ENCODE measurements at places on chromosomes 11 and 22. TPM values are rescaled to one million over a fixed set of nuclear protein-coding genes. Genes with fewer than 3 reads are reported as not detected.

Gene SCGB1D2
- not detected for total RNA-seq

Gene HBG1
- total RNA-seq, result not detected

Gene CDC42EP1
- not detected for total RNA-seq

GRCh38 chr11:85953491-85954143, 98.4 kb downstream of the CCDC83 start:
- no peaks in the 10 kb centered on the region for H3K27me3 ChIP-seq

DNA sequence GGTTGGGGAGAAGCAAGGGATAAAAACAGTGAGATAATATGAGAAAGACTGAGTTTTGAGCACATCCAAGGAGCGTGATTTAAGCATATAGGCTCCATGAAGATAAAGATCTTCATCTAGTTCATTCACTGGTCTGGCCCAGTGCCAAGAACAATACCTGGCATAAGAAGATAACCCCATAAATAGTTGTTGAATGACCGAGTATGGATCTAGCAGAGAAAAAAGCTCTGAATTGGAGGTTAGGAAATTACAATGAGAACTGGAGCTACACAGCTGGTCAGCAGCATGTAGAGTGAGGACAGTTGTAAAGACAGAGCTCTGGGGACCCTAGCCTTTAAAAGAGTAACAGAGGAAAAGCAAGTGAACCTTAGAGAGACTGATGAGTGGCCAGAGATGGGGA, 33.0 kb upstream of the PAK1 start:
- H3K27me3 ChIP-seq, result no peaks in the 10 kb centered on the region
- no peak for DNase-seq
- no peak overlapping the region for H3K4me3 ChIP-seq
- no peaks in the 10 kb centered on the region for H3K36me3 ChIP-seq
- no peak overlapping the region for H3K27ac ChIP-seq
- H3K4me1 ChIP-seq, result no peaks in the 10 kb centered on the region

- no peak overlapping the region for H3K4me3 ChIP-seq
- H3K4me1 ChIP-seq, result no peaks in the 10 kb centered on the region
- no peaks in the 10 kb centered on the region for H3K27me3 ChIP-seq
- DNase-seq, result no peak
Measured at GRCh38 chr11:114482114-114482513, 42.8 kb downstream of the REXO2 start.

DNA sequence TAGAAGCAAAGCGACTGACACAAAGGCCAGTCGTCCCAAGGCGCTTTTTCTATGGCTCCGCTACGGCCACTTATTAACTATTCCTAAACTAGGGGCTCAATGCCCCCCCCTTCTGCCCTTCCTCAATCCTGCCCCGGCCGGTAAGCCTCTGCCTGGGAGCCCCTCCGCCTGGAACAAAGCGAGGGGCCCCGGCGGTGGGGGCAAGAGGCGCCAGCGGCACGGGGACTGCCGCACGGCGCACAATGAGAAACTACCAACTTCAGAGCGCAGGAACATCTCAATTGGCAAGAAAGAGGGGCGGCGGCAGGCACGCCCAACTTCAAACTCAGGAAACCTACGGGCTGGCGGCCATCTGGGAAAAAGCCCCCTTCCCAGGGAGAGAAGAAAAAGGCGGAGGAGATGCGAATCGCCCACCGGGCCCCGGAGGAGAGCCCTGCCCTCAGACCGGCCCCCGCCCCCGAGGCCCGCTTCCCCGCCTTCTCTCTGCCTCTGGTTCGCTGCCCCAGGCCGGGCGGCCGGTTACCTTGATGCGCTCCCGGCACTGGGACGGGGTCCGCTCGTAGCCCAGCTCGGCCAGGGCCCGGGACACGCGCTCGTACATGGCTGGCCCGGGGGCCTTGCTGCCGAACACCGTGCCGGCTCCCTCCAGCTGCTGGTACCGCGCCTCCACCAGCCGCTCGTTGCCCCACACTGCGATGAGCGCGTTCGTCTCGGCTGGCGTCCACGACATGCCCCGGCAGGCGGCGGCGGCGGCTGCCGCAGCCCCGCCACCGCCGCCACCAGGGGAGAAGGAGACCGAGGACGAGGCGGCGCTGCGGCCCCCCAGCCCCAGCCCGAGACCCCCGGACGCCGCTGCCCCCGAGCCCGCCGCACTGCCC, 619 bp downstream of the MSANTD2 start:
- no peaks in the 10 kb centered on the region for H3K27me3 ChIP-seq
- H3K4me3 ChIP-seq, result peak overlapping the region; percentile 87
- DNase-seq, result peak; percentile 58

GRCh38 chr11:8247312-8247711, 16.4 kb downstream of the LMO1 start:
- H3K27ac ChIP-seq, result no peak overlapping the region
- no peak overlapping the region for H3K4me3 ChIP-seq
- no peaks in the 10 kb centered on the region for H3K4me1 ChIP-seq
- H3K27me3 ChIP-seq, result no peaks in the 10 kb centered on the region
- no peak for DNase-seq

GRCh38 chr11:135033540-135033939, 621.5 kb upstream of the B3GAT1 start:
- no peaks in the 10 kb centered on the region for H3K27me3 ChIP-seq
- H3K36me3 ChIP-seq, result no peaks in the 10 kb centered on the region
- DNase-seq, result no peak

DNA sequence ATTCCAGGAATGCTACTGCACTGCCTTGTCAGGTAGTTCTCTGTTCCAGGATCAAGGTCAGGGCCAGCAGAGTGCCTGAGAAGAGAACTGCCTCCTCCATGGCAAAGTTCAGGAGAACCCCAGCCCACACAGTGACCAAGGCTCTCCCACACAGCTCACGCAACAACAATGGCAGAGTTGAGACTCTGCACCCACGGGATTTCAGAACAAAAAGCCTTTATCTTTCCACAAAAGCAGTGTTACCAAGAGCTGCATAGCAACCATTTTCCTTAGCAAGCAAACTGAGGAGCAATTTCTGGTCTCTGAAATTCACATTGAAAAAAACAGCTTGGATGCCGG, 11.1 kb downstream of the PLAAT3 start:
- no peaks in the 10 kb centered on the region for H3K36me3 ChIP-seq
- no peak for DNase-seq
- no peak overlapping the region for H3K27ac ChIP-seq
- no peaks in the 10 kb centered on the region for H3K27me3 ChIP-seq
- H3K4me1 ChIP-seq, result no peaks in the 10 kb centered on the region

DNA sequence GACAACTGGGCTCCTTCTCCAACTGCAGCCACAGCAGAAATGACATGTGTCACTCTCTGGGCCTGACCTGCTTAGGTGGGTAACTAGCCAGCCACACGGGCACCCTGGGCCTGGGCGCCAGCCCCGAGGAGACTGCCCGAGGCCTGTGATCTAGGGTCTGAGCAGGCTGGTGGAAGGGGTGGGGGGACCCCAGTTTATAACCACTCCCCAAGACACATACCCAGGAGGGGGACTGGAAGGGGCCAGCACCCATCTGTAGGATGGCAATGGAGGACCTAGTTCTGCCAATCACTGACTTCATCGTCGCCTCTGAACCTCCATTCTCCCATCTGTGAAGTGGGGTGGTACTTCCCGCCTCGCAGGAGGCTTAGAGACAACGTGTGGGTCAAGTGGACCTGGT, 16.1 kb downstream of the CD5 start:
- H3K4me1 ChIP-seq, result peaks cover 61% of the 10 kb centered on the region
- H3K4me3 ChIP-seq, result no peak overlapping the region
- no peaks in the 10 kb centered on the region for H3K27me3 ChIP-seq
- no peak for DNase-seq
- peaks cover 80% of the 10 kb centered on the region for H3K36me3 ChIP-seq
- peak overlapping the region; percentile 43 for H3K27ac ChIP-seq

DNA sequence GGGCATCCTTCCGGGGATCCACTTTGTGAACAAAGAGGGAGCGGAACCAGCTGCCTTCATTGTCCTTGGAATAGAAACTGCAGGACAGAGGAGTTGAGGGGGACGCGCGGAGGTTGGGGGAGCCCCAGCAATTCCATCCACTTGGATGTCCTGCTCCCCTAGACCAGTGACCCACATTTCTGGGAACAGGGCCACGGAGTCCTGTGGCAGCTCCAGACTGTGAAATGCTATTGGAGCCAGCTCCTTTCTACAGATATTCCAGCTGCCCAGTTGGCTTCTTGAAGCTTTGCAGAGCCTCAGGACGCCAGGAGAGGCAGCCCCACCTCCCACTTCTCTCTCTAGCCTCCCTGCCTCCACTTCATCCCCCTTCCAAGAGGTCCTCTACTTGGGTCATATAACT, 10.5 kb downstream of the NIPSNAP1 start:
- H3K27ac ChIP-seq, result no peak overlapping the region
- H3K27me3 ChIP-seq, result no peaks in the 10 kb centered on the region
- no peaks in the 10 kb centered on the region for H3K4me1 ChIP-seq
- no peak for DNase-seq

DNA sequence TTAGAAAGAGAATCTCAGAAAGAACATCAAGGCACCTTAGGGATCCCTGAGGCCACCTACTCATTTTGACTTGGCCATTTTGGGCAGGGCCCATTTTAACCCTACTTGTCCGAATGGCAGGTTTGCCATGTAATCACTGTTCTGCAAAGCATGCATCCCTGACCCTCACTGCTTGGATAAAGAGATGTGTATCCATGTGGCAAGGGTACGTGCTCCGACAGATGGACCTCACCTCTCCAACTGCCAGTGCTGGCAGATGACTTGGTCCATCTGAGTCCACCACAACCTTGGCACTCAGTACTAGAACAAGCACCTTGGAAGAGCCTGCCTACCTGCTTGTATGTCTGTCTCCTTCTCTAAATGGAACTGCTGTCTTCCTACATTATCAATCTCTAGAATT, 139.4 kb downstream of the SPATA19 start:
- no peaks in the 10 kb centered on the region for H3K27me3 ChIP-seq
- H3K4me1 ChIP-seq, result no peaks in the 10 kb centered on the region
- H3K36me3 ChIP-seq, result no peaks in the 10 kb centered on the region

DNA sequence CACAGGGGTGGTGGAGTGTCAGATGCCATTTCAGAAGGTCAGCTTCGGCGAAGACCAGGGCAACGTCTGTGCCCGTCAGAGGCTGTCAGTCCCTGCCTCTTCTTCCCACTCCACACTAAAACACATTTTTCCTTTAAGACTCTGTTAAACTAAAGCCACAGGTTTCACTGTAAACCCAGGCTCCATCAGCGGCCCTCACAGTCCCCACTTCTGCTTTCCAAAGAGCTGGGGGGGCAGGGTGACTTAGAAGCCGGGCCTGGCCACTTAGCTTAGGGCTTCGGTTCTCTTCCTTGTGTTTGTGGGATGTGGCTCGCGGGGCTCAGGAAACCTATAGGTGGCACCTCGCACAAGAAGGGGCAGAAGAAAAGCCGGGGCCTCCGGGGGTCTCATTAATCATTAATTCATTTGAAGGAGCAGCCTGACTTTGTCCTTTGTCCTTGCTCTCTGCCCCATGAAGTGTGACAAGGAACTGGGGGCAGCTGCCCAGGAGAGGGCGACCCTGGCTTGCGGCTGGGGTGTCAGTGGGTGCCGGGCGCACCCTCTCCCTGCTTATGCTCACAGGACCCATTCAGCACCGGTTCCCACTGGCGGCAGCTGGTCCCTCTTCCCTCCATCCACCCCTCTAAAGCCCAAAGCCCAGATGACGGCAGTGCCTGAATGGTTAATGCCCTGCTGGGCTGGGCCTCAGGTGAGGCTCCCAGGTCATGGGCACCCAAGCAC, 4.1 kb downstream of the SLC25A45 start:
- H3K4me1 ChIP-seq, result peaks cover 28% of the 10 kb centered on the region
- H3K36me3 ChIP-seq, result peaks cover 3% of the 10 kb centered on the region
- DNase-seq, result no peak
- H3K27ac ChIP-seq, result no peak overlapping the region

DNA sequence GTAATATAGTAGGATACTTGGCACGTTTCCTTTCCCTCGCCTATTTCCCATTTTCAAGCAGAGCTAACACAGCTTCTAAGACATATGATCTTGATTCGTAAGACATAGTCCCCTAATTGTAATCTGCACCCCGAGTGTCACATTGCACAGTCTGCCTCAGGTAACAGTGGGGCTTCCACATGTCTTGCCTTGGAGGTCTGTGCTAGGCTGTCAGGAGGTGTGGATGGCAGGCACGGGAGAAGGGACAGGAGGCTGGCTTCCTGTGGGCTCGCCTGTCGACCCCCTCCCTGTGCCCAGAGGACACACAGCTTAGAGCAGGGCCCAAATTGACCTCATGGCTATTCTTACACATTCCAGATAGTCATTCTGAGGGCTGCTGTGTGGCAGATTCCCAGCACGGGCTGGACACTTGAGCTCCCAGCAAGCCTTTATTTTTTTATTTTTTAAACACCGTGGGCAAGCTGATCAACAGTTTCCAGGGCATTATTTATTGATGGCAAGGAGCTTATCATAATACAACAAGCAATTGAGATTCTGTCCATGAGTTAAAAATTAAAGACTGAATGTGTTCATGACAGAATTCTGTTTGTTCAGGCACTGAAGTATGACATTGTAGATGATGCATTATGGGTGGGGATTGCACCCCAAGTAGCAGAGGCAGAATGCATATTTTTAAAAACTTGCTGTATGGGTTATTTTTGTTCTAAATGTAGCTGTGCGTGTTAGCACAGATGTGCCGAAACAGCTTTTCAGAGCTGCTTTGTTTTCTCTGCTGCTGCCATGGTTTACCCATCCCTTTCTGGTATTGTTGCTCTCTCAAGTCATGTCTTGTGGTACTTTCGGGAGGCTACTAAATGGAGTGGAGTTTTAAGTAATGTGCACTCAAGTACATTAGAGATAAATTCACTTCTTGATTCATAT, 113.0 kb downstream of the ATXN10 start:
- no peaks in the 10 kb centered on the region for H3K4me1 ChIP-seq
- H3K27ac ChIP-seq, result no peak overlapping the region
- H3K27me3 ChIP-seq, result no peaks in the 10 kb centered on the region
- no peak overlapping the region for H3K4me3 ChIP-seq

DNA sequence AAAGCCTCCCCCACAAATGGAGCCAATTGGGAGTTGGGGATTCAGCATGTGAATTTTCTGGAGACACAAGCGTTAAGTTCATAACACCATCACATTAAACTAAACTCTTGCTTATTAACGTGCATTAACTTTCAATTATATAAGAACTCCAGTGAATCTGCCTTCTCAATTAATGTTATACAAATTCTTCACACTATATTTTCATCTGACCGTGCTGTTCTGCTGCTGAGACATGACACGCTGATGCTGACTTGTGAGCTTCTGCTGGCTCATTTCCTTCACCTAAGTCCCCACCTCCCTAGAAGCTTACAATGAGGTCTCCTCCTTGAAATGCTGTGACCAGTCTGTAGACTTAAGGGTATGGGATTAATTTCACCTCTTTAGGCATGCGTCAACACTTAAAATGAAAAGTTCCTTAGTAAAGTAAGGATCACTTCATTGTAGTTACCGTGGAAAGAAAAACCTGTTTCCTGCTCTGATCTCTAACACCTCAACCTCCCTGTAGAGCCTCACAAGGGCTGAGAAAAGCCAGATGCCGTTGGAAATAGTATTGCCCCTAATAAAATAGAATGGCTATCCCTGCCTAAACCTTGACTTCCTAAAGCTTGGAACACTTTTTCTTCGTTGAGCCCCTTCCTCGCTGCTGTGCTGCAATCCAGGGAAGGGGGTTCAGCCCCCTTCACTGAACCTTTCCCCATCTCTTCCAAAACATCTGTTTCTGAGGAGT, 2.2 kb downstream of the HBG2 start:
- DNase-seq, result no peak
- H3K27ac ChIP-seq, result no peak overlapping the region
- H3K4me3 ChIP-seq, result no peak overlapping the region
- H3K4me1 ChIP-seq, result no peaks in the 10 kb centered on the region

- DNase-seq, result no peak
- no peaks in the 10 kb centered on the region for H3K4me1 ChIP-seq
- no peaks in the 10 kb centered on the region for H3K36me3 ChIP-seq
- no peak overlapping the region for H3K4me3 ChIP-seq
- H3K27me3 ChIP-seq, result no peaks in the 10 kb centered on the region
Measured at GRCh38 chr22:32542677-32543357, 68.2 kb downstream of the FBXO7 start.

GRCh38 chr11:2795491-2795991, 90.0 kb downstream of the CDKN1C start:
- H3K4me1 ChIP-seq, result no peaks in the 10 kb centered on the region
- H3K27me3 ChIP-seq, result no peaks in the 10 kb centered on the region
- DNase-seq, result no peak
- no peak overlapping the region for H3K4me3 ChIP-seq
- H3K36me3 ChIP-seq, result no peaks in the 10 kb centered on the region

Measured in CD4-positive, CD25-positive, alpha-beta regulatory T cell (primary cell).